ENCODE measurements at places on chromosomes 16 and 17. TPM values are rescaled to one million over a fixed set of nuclear protein-coding genes. Genes with fewer than 3 reads are reported as not detected.

DNA sequence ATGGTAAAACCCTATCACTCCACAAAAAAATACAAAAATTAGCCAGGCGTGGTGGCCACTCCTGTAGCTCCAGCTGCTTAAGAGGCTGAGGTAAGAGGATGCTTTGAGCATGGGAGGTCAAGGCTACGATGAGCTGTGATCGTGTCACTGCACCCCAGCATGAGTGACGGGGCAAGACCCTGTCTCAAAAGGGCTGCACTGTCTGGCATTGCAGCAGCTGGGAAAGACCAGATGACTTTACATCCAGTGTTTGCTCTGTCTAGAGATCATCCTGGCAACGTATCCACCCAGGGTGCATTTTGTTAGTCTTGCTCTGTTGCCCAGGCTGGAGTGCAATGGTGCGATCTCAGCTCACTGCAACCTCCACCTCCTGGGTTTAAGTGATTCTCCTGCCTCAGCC lies 52.0 kb downstream of the MRM3 start:
- no peak overlapping the region for H3K4me3 ChIP-seq
- H3K4me1 ChIP-seq: no peaks in the 10 kb centered on the region
- H3K27ac ChIP-seq: no peak overlapping the region
- no peaks in the 10 kb centered on the region for H3K36me3 ChIP-seq
- no peaks in the 10 kb centered on the region for H3K27me3 ChIP-seq

Gene PVALEF
- polyA plus RNA-seq: not detected

DNA sequence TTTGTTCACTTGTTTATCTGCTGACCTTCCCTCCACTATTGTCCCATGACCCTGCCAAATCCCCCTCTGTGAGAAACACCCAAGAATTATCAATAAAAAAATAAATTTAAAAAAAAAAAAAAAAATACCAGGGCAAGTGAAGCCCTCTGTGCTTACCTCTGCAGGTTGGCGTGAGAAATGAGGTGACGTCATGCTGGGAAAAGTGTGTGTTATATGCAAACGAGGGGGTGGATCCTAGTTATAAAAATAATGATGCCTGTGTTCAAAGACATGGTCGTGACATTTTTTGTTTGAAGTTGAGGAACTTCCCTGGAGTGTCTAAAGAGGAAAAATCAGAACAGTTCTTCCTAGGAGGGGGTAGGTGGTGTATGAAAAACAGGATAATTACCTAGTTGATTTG lies 20.2 kb downstream of the TMC7 start:
- no peaks in the 10 kb centered on the region for H3K36me3 ChIP-seq
- H3K27ac ChIP-seq: no peak overlapping the region
- H3K27me3 ChIP-seq: no peaks in the 10 kb centered on the region
- DNase-seq: no peak
- H3K4me3 ChIP-seq: no peak overlapping the region

Gene CLEC18B
- 1.0 TPM for polyA plus RNA-seq

Gene PRRT2
- 0.71 TPM for polyA plus RNA-seq

GRCh38 chr16:23520500-23520899 lies 10.2 kb upstream of the GGA2 start:
- DNase-seq: peak; percentile 57
- peak overlapping the region; percentile 75 for H3K27ac ChIP-seq

Data from B cell (primary cell).